Non-pigmented ciliary epithelial cell (primary cell): ENCODE measurements at places on chromosomes 5 and 9.

DNA sequence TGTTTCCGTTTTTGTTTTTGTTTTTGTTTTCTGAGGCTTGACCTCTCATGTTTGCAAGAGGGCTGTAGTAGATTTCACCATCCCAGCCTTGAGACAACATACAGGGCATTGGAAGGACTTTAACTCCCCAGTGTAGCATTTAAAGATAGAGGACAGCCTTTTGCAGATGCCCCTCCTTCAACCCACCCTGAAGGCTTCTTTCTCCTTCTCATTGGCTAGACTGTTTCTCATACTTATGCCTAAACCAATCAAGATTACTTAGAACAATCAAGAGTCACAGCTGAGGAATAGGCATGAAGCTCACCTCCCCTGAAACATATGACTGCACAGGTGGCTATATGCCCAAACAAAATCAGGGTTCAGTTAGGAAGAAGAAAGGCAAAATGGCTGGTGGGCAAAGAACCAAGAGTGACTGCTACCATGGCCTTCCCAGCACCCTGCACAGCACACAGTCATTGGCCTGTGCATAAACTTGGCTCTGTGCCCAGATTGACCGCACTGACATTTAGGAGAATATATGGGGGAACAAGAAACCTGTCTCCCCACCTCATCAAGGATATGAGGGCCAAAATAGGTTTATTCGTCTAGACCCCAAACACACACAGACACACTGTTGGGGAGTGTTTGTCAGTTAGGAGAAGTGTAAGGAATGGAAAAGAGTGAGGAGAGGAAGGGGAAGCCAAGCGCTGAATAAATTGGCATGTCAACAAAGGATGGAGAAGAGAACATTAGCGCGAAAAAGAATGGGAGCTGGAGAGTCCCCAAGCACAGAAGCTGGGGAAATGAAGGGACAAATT is 137.3 kb upstream of the RANBP3L start:
- no peak for DNase-seq

GRCh38 chr5:76455531-76456133 is 52.5 kb downstream of the IQGAP2 start:
- DNase-seq: no peak

DNA sequence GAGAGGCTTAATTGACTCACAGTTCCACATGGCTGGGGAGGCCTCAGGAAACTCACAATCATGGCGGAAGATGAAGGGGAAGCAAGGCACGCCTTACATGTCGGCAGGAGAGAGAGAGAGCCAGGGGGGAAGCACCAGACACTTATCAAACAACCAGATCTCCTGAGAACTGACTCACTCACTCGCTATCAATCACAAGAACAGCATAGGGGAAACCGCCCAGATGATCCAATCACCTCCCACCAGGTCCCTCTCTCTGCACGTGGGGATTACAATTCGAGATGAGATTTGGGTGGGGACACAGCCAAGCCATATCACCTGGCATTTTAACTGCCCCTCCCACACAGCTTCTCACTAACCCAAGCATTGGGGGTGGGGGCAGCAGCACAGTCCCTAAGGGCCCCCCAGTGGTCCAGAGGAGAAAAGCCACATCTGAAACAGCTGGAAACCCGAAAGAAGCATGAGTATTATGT is 76.1 kb upstream of the ASS1 start:
- DNase-seq: no peak

GRCh38 chr5:142957528-142957927 is 187.4 kb downstream of the ARHGAP26 start:
- no peak for DNase-seq

GRCh38 chr9:131618785-131619184 is 73.5 kb downstream of the PRRT1B start:
- DNase-seq: no peak

GRCh38 chr5:103108086-103108485 is 11.9 kb downstream of the GIN1 start:
- no peak for DNase-seq

- no peak for DNase-seq
Observed at GRCh38 chr5:54325610-54326311, 15.4 kb upstream of the ARL15 start.

GRCh38 chr5:1757511-1757910 is 42.1 kb downstream of the MRPL36 start:
- no peak for DNase-seq

- DNase-seq: no peak
Observed at GRCh38 chr5:116573279-116573701, 1.3 kb downstream of the SEMA6A start.

- DNase-seq: no peak
Observed at GRCh38 chr9:97711223-97711626, 14.1 kb upstream of the XPA start.

DNA sequence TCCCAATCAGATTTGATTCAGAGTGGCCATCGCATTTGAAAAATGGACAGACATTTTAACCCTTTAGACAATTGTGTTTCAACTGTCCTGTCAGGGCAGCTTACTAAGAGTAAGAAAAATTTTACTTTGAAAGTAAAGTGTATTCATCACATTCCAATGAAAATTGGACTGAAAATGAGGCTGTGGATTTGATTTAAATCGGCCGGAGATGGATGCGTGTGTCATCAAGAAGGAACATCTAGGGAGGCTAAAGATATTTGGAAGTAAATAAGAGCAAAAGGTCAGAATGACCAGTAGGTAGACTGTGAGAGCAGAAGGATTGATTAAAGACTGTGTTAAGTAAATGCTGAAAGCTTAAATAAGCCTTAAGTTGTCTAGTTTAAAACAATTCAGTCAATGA is 1.5 kb downstream of the ZCCHC7 start:
- no peak for DNase-seq

DNA sequence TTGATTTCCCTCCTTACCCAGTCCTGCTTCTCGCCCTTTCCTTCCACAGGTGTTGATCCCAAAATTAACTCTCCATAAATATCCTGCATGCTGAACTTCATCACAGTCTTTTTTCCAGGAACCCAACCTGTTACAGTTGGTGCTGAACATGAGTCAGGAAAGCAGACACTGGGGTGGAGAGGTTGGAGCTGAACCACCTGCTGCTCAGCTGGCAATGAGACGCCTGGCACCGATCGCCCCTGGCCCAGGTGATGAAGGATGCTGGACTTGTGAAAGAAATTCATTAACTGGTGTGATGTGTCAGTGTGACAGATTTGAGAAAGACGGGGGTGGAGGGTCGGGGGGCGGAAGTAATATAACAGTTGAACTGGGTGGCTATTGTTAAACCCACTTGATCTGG is 30.6 kb downstream of the CPLX2 start:
- no peak for DNase-seq

- no peak for DNase-seq
Observed at GRCh38 chr9:128340691-128341434, 536 bp downstream of the SLC27A4 start.

GRCh38 chr5:77993141-77993854 is 217.2 kb upstream of the TBCA start:
- no peak for DNase-seq

DNA sequence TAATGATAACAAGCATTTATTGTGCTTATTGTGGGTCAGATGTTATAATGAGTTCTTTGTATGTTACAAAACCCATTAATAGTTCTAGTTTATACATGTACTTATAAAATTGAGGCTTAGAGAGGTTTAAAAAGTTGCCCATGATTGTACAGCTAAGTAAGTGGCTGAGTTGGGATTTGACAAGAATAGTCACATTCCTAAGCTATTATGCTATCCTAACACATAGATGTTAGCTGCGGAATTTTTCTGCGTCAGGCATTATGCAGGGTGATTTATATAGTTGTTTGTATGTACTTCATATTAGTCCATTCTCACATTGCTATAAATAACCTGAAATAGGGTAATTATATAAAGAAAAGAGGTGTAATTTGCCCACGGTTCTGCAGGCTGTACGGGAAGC is 12.5 kb downstream of the COMMD10 start:
- DNase-seq: no peak

DNA sequence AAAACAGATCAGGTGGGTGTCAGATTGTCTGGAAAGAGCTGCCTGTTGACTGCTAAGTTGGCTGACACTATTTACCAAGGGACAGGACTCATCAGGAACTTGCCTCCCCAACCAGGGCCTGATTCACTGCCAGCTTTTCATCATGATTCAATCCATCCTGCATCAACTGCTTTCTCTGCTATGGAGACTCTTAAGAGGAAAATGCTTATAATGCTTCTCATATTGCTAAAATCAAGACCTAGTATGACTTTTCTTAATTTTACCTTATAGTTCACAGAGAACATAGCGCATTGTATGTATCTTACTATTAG is 21.3 kb downstream of the HTR4 start:
- no peak for DNase-seq

DNA sequence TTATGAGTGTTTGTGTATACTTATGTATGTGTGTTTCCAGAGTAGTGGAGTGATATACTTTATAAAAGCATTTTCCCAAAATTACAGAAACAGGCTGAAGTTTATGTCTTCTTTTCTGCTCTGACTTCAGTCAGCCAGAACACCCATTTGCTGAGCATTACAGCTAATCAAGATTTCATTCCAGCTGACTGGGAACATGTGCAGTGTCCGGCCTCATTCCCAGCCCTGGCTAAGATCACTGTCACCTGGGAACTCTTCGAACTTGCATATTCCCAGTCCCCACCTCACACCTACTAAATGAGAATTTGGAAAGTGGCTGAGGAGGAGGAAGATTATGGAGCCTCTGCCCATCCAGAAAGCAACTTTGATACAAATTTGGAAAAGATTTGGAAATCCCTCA is 90.8 kb upstream of the PRRC1 start:
- no peak for DNase-seq

DNA sequence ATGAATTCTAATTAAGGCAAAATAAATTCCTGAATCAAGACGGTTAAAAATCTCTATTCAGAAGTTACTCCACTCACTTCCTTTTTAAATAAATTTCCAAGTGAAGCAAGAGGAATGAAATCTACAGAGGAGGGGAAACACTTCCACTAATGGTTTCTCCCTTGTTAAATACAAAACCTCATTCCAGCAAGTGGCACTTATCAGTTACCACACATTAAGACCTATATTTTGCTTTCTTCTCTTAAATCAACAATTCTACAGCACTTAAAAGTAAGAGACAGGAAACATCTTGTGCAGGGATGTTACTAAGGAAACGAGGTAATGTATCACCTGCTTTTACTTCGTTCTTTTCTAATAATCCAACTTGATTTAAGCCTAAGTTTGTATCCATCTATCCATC is 172.6 kb downstream of the RAPGEF6 start:
- DNase-seq: no peak

- no peak for DNase-seq
Observed at GRCh38 chr5:98016771-98017170, 756.7 kb upstream of the RGMB start.

GRCh38 chr9:90983394-90983793 is 181.8 kb downstream of the SYK start:
- no peak for DNase-seq

DNA sequence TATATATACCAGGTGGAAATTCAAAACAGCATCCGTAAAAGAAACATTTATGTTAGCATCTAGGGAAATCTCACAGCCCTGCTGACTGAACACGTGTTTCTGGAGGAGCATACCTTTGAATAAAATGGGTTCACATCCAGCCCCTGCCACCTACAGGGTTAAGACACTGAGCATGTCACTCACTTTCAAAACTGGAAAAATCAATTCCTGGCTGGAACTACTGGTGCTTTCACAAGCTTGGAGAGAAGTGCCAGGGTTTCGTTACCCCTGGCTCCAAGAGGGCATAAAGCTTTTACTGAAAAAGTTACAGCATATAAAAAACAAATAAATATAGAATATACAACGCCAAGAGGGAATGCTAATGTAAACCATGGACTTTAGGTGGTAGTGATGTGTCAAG is 48.0 kb downstream of the SERINC5 start:
- DNase-seq: no peak

DNA sequence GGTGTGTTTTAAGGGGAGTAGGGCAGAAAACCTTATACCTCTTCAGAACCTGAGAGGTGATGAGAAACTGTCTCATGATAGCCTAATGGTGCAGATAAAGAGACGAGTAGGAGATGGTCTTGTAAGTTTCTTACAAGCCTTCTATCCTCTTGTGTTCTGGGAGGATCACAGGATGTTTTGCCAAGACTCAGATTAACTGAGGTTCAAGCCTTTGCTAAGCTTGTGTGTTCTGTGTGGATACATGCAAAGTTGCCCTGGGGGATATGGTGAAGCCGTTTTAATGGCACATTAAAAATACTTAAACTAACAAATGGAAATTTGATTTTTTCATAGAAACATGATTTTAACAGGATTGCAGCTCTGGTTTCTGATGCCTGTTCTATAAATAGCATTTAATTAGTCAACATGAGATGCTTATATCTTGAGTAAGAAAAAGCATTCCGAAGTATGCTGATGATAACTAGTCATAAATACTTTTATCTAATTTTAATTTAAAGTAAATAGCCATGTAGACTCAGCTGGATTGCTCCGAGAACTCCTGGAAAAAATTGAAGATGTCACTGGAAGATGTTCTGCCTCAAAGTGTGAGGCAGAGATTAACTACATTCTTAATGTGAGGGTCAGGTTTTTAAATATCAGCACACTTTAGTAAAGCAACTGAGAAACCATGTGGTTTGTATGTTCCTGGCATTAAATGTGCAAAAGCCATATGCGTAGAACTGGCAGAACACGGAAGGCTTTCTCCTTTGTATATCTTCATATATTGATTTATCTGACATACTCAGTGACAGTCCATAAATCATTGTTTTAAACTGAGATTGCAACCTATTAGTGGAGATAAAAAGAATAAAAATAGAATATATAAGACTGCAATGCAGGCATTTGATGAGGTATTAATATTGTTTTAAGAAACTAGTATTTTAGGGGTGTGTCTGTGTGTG is 53.7 kb downstream of the IPO11 start:
- DNase-seq: no peak

DNA sequence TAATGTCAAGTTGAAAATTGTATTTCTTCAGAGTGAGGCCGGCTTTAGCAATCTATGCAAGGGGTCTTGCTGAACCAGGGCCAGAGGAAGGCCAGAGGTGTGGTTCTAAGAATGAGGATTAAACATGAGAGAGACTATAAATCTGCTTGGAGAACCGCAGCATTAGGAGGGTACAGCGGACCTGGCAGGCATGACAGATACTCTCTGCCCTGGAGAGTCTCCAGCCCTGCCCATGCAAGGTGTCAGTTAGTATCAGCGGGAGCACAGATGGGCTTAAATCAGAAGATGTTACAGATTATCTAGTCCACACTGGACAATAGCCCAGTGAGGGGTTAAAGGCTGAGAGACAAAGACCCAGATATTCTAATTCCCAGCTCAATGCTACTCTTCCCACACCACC is 11.5 kb upstream of the GPX3 start:
- DNase-seq: no peak

- no peak for DNase-seq
Observed at GRCh38 chr9:94903961-94904421, 177.5 kb downstream of the AOPEP start.

- DNase-seq: no peak
Observed at GRCh38 chr9:27059412-27059811, 49.6 kb upstream of the TEK start.

- no peak for DNase-seq
Observed at GRCh38 chr5:110536120-110537115, 190.1 kb downstream of the TMEM232 start.

- DNase-seq: no peak
Observed at GRCh38 chr5:112614285-112614684, 123.4 kb upstream of the APC start.

- no peak for DNase-seq
Observed at GRCh38 chr9:132588098-132588497, 5.7 kb downstream of the BARHL1 start.
